ENCODE measurements at places on chromosomes 5 and 9.

- peak; percentile 87 for DNase-seq
Measured at GRCh38 chr5:148970228-148970627, 92.6 kb downstream of the SH3TC2 start.

- DNase-seq = no peak
Measured at GRCh38 chr5:32290922-32291321, 21.8 kb downstream of the MTMR12 start.

GRCh38 chr5:135737701-135738563, 96.5 kb upstream of the SLC25A48 start:
- no peak for DNase-seq

DNA sequence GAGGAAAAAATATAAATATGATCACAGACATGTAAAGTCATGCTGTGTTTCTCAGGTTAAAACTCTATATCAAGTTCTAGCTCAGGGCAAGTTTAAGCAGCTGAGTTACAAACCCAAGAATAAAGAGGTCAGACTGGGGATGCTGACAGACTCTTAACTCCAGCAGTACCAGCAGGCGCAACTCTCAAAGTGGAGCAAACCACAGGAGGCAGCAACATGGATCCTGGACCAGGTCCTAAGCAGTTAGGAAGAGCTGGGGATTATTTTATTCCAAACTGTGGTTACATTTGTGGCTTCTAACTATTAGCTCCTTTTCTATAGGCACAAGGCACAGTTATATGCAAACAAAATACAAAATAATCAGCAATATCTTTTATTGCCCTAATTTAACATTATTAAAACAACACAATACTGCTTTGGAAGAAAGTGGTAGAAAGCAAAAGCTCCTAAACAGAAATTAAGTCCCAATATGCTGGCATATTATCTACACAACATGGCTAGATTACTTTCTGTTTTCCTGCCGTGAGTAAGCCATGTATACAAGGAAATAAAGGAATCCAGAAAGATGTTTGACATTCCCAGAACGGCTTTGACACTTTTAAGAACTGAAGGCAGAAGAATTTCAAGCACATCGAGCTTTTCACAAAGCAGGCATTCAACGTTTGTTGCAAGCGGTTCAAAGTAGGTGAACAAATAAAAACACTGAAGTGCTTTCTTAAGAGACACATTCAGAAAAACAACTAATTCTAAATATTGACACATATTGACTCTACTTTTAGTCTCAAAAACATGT, 378.8 kb upstream of the ZNF608 start:
- no peak for DNase-seq

Data from breast epithelium (tissue), 4 donors.